ENCODE measurements at places on chromosomes 4 and X. TPM values are rescaled to one million over a fixed set of nuclear protein-coding genes. Genes with fewer than 3 reads are reported as not detected.

The TEX13C gene
- not detected for total RNA-seq

The UGT2B11 gene
- total RNA-seq = not detected

The GLUD2 gene
- 0.30 TPM for total RNA-seq

The DDIT4L gene
- 0.95 TPM for total RNA-seq

The NEIL3 gene
- total RNA-seq = 38.0 TPM

The OPHN1 gene
- 0.27 TPM for total RNA-seq

The ANXA10 gene
- not detected for total RNA-seq

The PDE5A gene
- 0.52 TPM for total RNA-seq

The IL9R gene
- 225 TPM for total RNA-seq

The PABPC5 gene
- not detected for total RNA-seq

The HTN3 gene
- total RNA-seq = not detected

The MAB21L2 gene
- not detected for total RNA-seq

The HDAC6 gene
- total RNA-seq = 92.1 TPM

The FAM199X gene
- total RNA-seq = 12.7 TPM

The CLCN4 gene
- total RNA-seq = 0.05 TPM

The CD40LG gene
- total RNA-seq = 157 TPM

The VEGFC gene
- 0.34 TPM for total RNA-seq
